ENCODE measurements at places on chromosomes 2 and 18.

DNA sequence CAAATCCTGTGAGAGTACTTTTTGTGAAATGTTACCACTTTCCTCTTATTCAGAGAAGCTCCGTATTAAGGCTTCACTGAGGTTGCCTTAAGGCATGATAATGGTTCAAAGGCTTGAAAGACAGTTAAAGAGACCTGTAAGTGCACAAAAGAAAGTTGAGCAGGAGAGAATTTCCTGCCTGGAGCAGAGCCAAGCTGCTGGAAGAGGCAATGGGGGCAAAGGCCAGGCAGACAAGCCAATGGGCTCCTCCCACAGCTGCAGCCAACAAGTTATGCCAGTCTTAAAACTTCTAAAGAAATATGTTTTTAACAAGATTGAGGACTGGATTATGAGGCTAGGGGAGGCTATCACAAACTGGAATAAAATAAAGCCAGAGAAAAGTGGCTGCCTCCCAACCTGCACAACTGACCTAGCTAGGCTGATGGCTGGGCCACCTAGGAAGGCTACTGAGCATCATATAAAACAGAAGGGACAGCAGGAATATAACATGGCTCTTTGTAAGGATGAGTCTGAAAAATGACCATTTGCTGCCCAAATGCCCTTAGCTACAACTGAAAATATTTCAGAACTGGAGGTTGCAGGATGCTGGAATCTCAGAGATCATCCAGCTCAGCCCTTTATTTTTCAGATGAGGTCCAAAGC is 2.1 kb downstream of the IL1B start:
- no peak for DNase-seq

DNA sequence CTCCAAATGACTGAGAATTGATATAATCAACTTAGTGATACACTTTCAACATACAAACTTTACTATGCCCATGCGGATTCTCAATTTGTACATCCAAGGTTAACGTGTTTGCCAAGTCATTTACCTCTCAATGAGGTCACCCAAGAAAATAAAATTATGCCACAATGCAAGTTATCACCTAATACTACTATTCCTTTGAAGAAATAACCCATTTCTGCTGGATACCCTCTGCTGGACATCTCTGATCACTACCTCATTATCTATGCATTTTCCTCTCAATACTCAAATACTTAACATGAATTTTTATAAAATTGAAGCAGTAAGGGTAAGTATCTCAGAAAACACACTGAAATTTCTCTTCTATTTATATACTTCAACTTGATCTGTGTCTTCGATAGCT is 12.7 kb downstream of the HNRNPLL start:
- no peak for DNase-seq

GRCh38 chr2:223270548-223270947 is 218.6 kb downstream of the KCNE4 start:
- no peak for DNase-seq

- no peak for DNase-seq
These were observed 5.5 kb downstream of the FZD5 start for GRCh38 chr2:207764096-207764630.

DNA sequence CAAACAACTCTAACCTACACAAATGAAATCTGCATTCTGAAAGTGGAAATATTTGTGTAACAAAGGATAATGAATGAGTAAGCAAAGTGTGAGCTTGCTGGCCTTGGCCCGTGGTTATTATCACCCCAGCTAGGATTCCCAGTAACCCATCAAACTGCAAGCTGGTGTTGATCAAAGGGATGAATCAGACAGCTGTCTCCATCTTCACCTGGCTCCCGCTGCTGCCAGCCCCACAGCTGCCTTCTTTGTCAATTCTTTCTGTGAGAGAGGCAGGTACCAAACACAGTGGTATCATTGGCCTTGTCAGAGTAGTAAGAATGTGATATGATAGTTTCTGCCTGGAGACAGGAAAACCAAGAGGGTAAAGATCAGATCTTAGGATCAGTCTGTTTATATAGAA is 25.2 kb upstream of the RGPD4 start:
- no peak for DNase-seq

- DNase-seq, result no peak
These were observed 328.6 kb downstream of the CDH2 start for GRCh38 chr18:27848336-27848735.

DNA sequence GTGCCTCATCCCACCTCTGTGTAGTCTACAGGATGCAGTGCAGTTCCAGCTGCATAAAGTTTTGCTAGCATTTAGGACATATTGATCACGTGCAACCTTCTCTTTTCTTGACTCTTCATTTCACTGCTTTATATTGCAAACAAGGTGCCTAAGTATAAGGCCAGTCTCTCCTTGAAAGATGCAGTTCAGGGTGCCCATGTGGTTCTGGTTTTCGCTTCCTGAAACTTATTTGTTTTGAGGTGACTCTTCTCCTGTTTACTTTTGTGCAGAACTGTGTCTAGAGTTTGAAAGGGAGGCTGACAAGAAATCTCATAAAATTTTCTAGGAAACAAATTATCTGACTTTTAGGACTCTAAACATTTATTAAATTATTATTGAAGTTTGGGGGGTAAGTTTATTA is 189.9 kb downstream of the UBE2E3 start:
- no peak for DNase-seq

DNA sequence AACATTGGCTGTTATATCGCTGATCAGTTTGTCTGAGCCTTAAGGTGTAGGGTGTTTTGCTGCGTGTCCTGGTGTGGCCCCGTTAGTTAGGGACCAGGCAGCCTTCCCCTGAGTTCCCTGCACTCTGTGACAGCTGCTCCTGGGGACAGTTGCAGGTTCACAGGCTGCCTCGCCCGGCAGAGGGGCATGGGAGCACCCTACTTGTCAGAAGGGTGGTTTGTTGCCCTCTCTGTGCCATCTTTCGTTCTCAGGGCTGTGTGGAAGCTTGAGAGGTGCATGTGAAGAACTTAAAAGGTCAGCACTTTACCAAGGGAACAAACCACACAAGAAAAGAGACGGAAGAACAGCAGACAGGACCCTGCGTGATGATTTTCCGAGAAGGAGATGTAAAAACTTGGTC is 159.6 kb downstream of the LDLRAD4 start:
- no peak for DNase-seq

- DNase-seq, result no peak
These were observed 50.6 kb upstream of the EML6 start for GRCh38 chr2:54672590-54673456.

DNA sequence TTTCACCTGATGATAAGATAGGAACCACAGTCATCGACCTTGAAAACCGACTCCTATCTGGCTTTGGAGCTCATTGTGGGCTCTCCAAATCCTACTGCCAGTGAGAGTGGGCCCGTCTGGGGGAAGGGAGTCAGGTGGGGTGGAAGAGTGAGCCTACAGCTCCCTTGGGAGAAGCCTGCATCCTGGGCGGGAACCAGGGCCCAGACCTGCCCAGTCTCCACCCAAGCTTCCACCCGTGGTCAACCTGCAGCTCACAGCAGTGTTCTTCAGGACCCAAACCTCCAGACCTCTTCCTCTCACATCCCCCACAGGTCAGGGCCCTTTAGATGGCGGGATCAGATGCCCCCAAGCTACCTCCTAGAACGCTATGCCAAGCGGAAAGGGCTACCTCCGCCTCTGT is 40.2 kb downstream of the LMAN2L start:
- no peak for DNase-seq

- no peak for DNase-seq
These were observed 407.3 kb upstream of the LYPD1 start for GRCh38 chr2:133077269-133077822.

DNA sequence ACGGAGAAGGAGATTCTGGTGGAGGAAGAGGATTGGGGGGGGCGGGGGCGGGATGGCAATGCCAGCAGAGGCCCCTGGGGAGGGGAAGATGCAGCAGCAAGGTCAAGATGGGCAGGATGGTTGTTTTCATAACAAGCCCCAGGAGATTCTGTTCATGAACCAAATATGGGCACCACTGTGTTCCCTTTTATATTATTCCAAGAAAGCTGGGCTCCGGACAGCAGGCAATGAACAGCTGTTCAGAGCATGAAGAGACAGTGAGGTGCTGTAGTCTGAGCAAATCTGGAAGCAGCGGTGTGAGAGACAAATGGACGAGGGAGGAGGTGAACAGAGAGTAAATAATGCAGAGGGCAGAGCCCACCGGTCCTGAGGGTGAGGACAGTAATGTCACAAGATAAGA is 20.0 kb downstream of the UXS1 start:
- no peak for DNase-seq

DNA sequence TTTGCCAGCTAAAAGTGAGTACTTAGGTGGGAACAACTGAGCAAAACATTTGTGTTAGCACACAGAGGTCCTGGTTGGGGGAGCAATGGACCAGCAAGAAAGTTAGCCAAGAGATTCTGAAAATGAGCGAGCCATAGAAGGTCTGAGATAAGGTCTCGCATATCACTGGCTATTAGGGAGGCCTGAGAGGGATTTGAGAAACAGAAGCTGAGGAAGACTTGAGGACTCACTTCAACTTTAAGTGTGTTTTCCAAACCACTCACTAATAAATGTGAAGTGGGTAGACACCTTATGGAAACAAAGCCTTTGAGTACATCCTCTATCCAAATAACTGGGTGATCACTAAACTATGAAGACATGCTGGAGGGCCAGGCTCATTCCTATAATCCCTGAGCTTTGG is 958.5 kb downstream of the DPP10 start:
- DNase-seq, result no peak

DNA sequence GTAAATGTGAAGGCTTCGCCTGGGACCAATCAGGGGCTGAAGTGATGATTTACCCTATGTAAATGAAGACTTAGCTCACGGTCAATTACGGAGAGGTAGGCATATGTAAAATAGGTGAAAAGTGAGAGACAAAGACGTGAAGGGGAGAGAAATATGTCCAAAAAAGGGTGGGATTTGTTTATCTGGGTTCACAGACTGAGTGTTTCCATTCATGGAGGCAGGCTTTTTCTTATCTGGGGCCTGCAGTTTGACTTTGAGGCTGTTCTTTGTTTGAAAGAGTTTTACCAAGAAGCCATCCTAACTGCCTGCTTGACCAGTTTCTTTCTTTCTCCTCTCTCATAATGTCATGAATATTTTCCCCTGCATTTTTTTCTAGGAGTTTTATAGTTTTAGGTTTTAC is 202.7 kb downstream of the NYAP2 start:
- DNase-seq, result no peak

DNA sequence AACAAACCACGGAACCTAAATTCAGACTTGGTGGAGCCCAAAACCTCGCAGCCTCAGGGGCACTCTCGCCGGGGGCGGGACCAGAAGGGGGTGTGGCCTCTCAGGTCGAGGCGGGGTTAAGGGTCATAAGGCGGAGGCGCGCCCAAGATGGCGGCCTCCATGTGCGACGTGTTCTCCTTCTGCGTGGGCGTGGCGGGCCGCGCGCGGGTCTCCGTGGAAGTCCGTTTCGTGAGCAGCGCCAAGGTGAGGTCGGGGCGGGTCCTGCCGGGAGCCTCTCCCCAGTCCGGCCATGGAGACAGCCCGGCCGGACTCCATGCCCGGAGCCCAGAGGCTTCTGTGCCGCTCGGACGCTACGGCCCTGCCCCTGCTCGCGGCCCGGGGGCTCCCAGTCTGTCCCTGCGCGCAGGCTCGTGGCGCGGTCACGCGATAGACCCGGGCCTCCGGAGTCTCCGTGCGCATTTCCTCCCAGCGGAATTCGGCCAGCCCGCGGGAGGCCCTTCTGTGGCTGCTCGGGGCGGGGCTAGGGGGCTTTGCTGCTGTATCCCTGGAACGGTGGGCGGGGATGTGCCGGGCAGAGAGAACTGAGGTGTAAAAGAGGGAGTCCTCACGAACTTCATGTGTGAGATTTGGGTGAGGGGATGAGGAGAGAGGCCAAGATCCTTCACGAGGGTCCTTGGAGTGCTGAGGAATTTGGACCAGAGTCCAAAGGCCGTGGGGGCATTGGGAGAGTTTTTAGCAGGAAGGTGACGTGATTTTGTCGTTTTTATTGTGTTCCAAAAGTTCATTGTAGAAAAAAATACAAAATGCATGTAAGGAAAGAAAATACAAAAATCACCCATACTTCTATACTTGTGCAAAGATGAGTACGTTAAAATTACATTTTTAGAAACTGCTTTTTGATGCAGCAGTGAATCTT is at the start of gene SMYD5:
Gene SMYD5, plus strand, starts transcription at position 126 of the 916 bp plus-strand sequence. Its CDS starts 22 bp downstream, at position 148.
- peak; percentile 87 for DNase-seq

GRCh38 chr2:183163821-183164649 is 39.8 kb downstream of the NUP35 start:
- DNase-seq, result no peak

DNA sequence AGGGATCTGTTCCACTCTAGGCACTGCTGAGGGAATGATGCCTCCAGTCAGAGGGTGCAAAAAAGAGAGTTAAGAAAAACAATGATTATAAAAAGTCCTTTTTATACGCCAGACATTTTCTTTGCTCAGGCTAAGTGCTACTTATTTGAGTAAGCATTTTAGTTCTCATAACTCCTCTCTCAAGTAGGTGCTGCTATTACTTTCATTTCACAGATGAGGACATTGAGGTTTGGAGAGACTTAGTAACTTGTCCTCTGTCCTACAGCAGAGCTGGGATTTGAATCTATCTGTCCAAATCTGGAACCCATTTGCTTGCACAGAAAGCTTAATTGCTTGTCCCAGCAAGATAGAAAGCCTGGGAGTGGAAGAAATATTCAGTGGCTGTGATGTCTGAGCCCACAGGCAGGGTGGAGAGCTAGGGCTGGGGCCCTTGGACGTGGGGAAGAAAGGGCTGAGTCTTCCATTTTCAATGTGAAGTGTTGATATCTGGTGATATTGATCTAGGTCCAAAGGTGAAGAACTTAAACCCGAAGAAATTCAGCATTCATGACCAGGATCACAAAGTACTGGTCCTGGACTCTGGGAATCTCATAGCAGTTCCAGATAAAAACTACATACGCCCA is 5.8 kb downstream of the IL37 start:
- no peak for DNase-seq

GRCh38 chr2:46615555-46615954 is 136.2 kb downstream of the TMEM247 start:
- no peak for DNase-seq

GRCh38 chr2:160036736-160037135 is 25.7 kb downstream of the PLA2R1 start:
- DNase-seq, result no peak

GRCh38 chr2:196586511-196586991 is 53.0 kb upstream of the CCDC150 start:
- no peak for DNase-seq

- DNase-seq, result no peak
These were observed 90.7 kb downstream of the INO80D start for GRCh38 chr2:205995260-205995659.

DNA sequence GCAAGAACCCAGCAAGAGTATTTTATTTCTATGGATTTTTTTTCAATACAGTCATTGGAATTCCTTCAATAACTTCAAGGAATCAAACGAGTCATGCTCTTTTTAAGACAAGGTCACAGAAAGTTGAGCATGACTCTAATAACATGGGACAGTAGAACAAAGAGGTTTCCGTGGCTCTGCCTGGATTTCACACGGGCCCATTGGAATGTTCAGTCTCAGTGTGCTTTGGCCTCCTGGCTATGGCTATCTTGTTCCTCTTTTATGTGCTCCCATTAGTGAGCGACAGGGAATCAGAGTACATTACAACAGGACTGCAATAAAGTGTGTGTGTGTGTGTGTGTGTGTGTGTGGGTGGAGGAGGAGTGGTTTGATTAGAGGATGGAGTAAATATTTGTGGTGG is 312.4 kb downstream of the DCC start:
- DNase-seq, result no peak
